ENCODE measurements at places on chromosomes 3 and 15. TPM values are rescaled to one million over a fixed set of nuclear protein-coding genes. Genes with fewer than 3 reads are reported as not detected.

FBXW12 gene
- not detected for total RNA-seq

DNA sequence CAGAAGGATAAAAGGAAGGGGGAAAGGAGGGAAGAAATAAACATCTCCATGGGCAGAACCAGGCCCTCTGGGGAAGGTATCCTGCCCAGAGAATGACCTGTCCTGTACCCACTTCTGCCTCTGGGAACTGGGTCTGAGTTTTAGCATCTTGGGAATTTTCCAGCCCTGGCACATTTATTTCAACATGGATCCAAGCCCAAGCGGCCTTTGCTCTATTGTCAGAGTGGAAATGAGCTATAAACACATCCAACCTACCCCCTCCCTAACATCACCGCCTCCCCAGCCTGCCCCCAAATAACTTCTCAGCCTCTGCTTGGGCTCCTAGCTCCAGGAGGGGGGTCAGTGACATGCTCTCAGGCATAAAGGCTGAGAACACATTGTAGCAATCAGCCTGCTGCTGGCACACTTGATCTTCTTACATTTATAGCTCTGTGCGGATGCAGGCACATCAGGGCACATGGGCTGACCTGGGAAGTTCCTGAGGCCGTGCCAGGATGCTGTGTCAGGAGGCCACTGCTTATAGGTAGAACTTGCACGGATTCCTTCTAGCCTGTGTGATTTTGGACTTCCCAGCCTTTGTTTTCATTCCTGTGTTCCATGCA lies 4.6 kb upstream of the OXTR start:
- no peak for DNase-seq

KNG1 gene
- total RNA-seq, result 8.7 TPM

GRCh38 chr15:82538961-82539690 lies 1.1 kb downstream of the RPS17 start:
- DNase-seq, result no peak

DNA sequence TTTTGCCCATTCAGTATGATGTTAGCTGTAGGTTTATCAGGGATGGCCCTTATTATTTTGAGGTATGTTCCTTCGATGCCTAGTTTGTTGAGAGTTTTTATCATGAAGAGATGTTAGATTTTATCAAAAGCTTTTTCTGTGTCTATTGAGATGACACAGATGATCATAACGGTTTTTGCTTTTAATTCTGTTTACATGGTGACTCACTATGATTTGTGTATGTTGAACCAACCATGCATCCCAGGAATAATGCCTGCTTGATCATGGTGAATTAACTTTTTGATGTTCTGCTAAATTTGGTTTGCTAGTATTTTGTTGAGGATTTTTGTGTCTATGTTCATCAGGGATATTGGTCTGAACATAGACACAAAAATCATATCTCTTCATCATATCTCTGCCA lies 8.3 kb downstream of the GPR156 start:
- no peak for DNase-seq

FAM81A gene
- total RNA-seq, result 10.4 TPM

- DNase-seq, result no peak
Observed at GRCh38 chr3:186299327-186299726, 62.7 kb downstream of the DGKG start.

GRCh38 chr15:96888764-96889163 lies 558.3 kb downstream of the NR2F2 start:
- no peak for DNase-seq

COLQ gene
- total RNA-seq, result 4.3 TPM

DAPK2 gene
- total RNA-seq, result 3.0 TPM

DNA sequence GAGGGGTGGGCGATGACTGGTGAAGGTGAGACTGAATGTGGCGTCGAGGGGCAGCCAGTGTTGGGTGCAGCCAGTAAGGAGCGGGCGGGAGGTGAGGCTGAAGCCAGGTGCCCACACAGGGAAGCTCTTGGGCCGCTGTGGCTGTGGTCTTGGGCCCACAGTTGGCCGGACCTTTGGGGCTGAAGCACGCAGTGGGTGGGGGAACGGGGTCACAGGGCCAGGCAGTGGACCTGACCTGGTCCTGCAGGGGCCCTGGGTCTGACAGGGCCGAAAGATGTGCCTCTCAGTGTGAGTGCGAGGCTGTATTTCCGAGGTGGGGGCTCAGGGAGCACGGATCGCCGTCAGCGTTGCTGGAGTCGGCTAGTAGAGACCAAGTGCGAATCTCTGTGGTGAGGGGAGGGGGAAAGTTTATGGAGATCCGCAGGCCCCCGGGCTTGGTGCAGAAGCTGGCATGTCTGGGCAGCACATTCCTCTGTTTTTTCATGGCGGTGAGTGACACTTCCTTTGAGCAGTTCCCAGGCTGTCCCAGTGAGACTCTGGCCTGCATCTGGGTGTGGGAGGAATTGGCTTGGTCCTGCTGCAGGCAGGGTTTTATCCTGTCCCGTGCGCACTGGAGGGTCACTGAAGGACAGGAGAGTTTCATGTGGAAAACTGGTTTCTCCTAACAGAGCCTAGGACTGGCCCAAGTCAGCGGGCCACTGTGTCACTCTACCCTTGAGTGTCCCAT lies 100.8 kb downstream of the TMEM266 start:
- peak; percentile 47 for DNase-seq

SLC12A1 gene
- 201 TPM for total RNA-seq

FOXB1 gene
- total RNA-seq, result not detected

GRCh38 chr3:194330579-194330978 lies 20.5 kb downstream of the CPN2 start:
- DNase-seq, result no peak

DNA sequence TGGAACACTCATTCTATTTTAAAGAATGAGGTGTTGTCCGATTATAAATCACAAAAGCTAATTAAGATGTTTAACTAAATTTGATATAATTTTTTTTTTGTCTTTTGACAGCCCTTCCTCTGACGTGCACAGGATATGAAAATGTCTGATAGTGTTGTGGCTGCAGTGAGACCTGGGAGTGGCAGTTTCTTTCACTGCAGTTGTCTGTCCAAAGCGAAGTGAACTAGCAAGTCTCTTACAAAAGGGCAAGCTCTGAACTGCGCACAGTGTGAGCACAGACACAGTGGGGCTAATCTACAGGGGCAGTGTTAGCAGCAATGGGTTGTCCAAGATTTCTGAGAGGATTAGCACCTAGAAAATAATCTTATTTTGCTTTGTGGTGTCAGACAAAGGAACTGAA lies 29.1 kb upstream of the MYRIP start:
- no peak for DNase-seq

ZIC4 gene
- not detected for total RNA-seq

PML gene
- 82.9 TPM for total RNA-seq

DNA sequence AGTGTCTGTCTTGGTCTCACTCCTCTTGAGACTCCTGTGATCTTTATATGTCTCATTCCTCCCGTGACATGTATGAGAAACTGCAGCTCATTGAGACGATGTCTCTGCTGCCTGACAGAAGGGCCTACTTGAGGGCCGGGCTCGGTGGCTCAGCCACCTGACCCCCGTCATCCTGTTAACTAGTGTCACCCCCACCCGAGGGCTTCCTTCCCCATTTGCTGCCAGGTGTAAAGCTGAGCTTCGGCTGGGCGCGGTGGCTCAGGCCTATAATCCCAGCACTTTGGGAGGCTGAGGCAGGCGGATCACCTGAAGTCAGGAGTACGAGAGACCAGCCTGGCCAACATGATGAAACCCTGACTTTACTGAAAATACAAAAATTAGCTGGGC lies 12.7 kb downstream of the SEMA4B start:
- no peak for DNase-seq

GRCh38 chr15:38091078-38091645 lies 156.7 kb downstream of the TMCO5A start:
- DNase-seq, result no peak

SPG11 gene
- 100 TPM for total RNA-seq

- no peak for DNase-seq
Observed at GRCh38 chr3:123373474-123373987, 75.4 kb downstream of the ADCY5 start.

DNA sequence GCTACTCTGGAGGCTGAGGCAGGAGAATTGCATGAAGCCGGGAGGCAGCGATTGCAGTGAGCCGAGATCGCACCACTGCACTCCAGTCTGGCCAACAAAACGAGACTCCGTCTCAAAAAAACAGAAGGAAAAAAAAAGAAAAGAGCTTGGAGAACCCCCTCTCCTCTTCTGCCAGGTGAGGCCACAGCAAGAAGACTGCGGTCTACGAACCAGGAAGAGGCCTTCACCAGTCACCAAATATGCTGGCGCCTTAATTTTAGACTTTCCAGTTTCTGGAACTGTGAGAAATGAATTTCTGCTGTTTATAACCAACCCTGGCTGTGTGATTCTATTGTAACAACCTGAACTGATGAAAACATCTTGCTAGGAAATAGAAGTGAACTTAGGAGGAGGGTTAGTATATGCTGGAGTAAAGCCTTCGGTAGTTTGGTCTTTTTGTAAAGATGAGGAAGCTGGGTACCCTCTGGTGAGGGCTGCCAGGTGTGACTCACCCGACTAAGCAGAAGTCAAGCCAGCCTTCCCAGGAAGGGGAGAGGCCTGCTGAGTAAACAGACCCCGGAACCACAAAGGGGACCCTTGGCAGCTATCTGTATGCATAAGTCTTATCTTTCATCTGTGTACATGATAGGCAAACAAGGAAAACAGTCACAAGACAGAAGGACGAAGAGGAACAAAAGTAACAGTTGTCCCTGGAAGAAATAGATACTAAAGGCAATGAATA lies 78.7 kb downstream of the KLF13 start:
- DNase-seq, result no peak

CLDN18 gene
- total RNA-seq, result not detected

DNA sequence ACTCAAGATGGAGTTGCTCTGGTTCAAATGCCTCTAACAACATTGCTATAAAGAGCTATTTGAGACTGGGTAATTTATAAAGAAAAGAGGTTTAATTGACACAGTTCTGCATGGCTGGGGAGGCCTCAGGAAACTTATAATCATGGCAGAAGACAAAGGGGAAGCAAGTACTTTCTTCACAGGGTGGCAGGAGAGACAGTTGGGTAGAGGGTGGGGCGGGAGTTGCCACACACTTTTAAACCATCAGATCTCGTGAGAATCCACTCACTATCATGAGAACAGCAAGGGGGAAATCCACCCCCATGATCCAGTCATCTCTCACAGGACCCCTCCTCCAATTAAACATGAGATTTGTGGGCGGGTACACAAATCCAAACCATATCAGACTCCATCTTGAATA lies 30.7 kb downstream of the MAP2K5 start:
- DNase-seq, result no peak

DNA sequence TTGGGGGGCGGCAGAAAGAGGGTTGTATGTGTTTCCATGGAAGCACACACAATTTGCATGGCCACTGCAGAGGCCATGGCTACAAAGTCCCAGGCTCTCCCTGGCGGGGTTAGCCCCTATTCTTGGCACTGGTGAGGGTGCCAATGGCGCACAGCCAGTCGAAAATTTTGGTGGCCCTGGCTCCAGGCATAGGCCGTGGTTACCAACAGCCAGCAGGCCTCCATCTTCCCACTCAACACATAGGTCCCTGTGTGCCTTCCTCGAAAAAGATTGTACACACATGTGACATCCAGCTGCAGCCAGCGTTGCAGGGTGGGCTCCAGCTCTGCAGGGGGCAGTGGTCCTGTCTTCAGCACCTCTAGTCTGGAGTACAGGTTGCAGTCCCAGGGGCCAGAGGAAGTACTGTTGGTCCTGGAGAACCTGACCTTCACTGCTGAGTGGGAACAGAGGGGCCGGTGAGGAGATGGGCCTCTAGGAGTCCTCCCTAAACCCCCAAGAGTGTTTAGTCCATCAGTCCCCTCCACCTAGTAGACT lies 7.1 kb downstream of the P4HTM start:
- DNase-seq, result no peak

P2RY13 gene
- 2.5 TPM for total RNA-seq

DNA sequence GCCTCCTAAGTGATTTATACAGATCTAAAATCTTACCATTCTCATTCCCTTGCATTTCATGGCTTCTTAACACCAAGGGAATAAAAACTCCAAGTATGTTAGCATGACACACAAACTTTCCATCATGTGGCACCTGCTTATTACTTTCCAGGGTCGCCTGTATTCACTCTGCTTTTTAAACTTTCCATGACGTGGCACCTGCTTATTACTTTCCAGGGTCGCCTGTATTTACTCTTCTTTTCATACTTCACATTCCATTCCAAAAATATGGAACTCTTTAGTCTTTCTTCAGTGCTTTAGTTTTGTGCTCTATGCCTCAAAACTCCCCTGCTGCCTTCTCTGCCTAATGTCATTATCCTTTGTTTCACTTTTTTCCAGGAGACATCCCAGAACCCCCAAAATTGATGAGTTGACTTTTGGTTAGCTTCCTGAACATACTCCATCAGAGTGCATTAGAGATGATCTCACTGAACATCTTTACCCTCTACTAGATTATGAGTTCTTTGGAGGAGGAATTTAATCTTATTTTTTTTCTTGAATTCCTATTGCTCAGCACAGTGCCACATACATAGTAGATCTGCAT lies 47.0 kb downstream of the CALML4 start:
- DNase-seq, result no peak

TRIM42 gene
- not detected for total RNA-seq

GRCh38 chr3:119375510-119375909 lies 81.3 kb downstream of the ARHGAP31 start:
- no peak for DNase-seq

- no peak for DNase-seq
Observed at GRCh38 chr3:177263615-177264368, 66.5 kb upstream of the TBL1XR1 start.

POLQ gene
- total RNA-seq, result 0.35 TPM

ISL2 gene
- total RNA-seq, result 0.44 TPM

- no peak for DNase-seq
Observed at GRCh38 chr15:69422336-69422895, 8.3 kb downstream of the KIF23 start.

GRCh38 chr3:174716956-174717505 lies 142.1 kb upstream of the NAALADL2 start:
- no peak for DNase-seq

DNA sequence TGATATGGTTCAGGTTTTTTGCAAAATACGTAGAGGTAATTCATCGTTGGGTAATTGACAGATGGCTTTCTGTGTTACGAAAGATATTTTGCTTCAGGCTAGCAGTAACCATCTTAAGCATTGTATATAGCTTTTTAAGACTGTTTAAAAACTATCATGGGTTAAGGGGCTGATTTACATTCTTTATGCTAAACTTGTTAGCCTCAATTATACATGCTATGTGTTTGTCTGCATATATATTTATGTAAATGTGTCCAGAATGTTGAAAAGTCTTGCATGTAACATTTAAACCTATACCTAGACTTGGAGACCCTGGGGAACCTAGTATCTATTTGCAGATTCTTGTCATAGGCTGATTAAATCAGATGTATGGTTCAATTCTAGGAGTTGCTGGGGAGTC lies 11.1 kb upstream of the P2RY14 start:
- DNase-seq, result no peak

Measured in kidney (tissue), 22 donors.